ENCODE measurements at places on chromosomes 4 and X.

- DNase-seq = peak; percentile 95
Observed at GRCh38 chrX:119015407-119016237, 41.2 kb downstream of the LONRF3 start.

DNA sequence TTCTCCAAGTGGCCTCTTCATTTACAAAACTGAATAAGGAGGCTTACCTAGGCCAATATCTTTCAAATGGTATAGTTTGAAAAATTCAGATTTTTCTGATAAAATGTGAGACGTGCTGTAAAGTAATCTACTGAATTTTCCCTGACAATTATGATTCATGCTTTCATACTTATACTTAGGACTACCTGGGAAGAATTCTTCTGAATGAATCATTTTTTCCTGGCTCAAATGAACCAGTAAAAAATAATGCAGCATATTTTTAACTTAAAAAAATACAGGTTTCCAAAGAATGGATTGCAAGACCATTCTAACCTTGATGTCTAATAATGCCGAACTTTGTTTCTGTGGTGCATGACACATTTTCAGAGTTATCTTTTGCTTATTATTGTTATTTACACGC is 375.4 kb downstream of the ZNF674 start:
- DNase-seq = no peak

- DNase-seq = no peak
Observed at GRCh38 chr4:3337811-3338210, 45.0 kb downstream of the RGS12 start.

- no peak for DNase-seq
Observed at GRCh38 chr4:28351826-28352225, 1491.2 kb downstream of the STIM2 start.

DNA sequence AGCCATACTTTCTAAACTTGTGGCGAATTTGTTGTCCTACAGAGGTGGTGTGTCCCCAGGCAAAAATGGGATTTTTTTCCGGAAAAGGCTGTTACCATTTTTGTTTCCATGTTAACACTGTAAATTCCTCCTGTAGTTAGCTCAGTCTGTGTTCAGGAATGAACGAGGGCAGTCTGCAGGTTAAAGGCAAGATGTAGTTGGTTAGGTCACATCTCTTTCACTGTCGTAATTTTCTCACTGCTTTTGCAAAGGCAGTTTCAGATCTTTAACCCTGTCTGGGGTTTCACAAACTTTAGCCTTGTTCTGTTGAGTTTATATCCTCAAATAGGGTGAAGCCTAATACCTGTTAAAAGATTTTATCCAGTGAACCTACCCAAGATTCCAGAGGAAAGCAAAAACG is 50.5 kb upstream of the PUDP start:
- DNase-seq = no peak

DNA sequence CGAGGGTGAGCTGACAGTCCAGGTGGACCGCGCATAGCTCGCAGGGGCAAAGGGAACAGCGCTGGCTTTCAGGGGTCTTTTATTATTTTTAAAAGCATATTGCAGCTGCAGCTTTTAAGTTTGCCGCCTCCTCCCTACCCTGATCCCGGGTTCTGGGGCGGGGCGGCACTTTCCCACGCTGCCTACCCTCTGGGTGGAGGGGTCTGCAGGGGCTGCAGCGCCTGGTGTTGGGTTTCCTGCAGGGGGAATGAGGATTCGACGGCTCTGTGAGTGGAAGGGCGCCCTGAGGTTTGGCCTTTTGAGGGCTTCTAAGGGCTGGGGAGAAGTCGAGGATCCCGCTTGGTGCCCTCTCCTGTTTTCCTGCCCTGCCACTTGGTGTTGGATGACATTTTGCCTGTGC is 80.7 kb upstream of the SCML1 start:
- no peak for DNase-seq

All from suppressor macrophage treated with lipopolysaccharide for 1 hour (primary cell).